Fibroblast of lung (primary cell): ENCODE measurements at places on chromosomes 1 and 21. TPM values are rescaled to one million over a fixed set of nuclear protein-coding genes. Genes with fewer than 3 reads are reported as not detected.

Gene LCE3D
- not detected in 2 replicates for total RNA-seq

Gene LRRC42
- total RNA-seq: 29.8 and 34.0 TPM in 2 replicates

GRCh38 chr1:41739061-41739955 lies 179.4 kb downstream of the HIVEP3 start:
- no peaks in the 10 kb centered on the region for H3K27me3 ChIP-seq
- peaks cover 17% of the 10 kb centered on the region for H3K4me1 ChIP-seq
- no peak for DNase-seq
- H3K27ac ChIP-seq: peak overlapping the region; percentile 41

DNA sequence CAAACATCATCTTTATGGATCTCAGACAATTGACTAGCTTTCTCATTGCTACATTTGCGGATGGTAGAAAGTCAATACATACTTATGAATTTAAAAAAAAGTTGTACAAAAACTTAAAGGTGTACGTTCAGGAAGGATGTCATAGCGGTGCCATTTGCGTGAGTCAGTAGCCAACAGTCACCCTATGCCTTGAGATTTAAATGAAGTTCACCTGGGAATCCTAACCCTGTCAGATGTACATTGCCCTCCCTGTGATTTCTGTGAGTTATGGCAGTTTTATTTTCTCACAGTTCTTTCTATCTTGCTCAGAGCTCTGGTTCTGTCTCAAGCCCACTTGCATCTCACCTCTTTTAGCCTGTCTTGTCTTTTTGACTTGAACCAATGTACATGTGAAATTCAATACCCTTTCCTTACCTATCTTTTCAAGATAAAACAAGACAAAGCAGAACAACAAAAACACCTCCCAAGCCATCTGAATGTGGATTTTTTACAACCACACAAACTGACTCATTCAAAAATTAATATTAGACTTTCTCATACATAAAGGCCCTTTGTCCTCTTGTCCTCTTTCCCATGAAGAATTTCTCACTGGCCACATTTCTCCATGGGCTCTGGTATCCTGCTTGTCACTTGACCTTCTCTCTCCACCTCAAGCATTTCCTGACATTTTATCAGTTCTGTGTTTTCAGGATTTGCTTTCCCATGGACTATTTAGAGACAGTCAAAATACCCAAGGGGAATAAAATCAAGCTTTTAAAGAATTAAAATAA lies 25.3 kb upstream of the ZNF697 start:
- H3K36me3 ChIP-seq: no peaks in the 10 kb centered on the region
- peak overlapping the region; percentile 27 for H3K27ac ChIP-seq
- peak; percentile 64 for DNase-seq
- H3K27me3 ChIP-seq: no peaks in the 10 kb centered on the region
- H3K4me3 ChIP-seq: no peak overlapping the region

DNA sequence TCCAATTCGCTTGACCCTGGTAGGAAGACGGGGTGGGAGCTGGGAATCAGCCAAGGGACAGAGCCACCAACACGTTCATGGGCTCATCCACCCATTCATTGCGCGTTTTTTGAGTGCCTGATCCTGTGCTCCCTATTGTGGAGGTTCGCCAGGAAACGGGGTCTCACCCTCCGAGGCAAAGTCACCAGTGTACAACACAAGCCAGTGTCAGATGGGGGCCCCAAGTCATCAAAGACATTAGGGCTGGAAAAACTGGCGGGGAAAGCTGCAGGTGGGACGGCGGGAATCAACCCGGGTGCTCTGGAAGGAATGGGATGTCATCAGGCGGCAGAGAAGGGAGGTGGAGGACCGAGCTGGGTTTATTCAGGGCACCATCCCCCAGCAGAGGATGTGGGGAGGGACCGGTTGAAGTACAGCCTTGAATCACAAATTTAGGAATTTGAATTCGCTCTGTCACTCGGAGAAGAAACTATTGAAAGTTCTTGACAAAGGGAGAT lies 667 bp upstream of the NID1 start:
- no peak for DNase-seq
- peak overlapping the region; percentile 73 for H3K4me3 ChIP-seq
- H3K27me3 ChIP-seq: no peaks in the 10 kb centered on the region
- H3K4me1 ChIP-seq: peaks cover 4% of the 10 kb centered on the region

DNA sequence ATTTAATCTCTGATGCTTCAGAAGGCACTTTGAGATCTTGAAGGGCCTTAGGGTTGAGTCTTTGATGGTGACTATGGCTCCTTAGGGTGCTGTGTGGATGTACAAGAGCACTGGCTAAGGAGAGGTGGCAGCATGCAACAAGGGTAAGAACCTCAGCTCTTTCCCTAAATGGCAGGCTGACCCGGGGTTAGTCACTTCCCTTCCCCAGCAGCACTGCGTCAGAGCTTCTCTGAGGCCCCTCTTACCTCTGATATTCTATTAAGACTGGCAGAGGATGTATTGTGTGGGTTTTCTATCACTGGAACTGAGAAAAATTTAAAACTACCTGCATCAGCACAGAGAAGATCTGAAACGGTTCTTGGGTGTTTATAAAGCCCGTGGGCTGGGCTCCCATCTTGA lies 11.8 kb downstream of the C1orf116 start:
- no peaks in the 10 kb centered on the region for H3K27me3 ChIP-seq
- no peaks in the 10 kb centered on the region for H3K36me3 ChIP-seq
- H3K27ac ChIP-seq: no peak overlapping the region

Gene MAB21L3
- total RNA-seq: 0.66 and 0.77 TPM in 2 replicates

GRCh38 chr1:222877854-222878253 lies 63.0 kb downstream of the DISP1 start:
- no peaks in the 10 kb centered on the region for H3K4me1 ChIP-seq
- DNase-seq: peak; percentile 5
- no peak overlapping the region for H3K4me3 ChIP-seq
- H3K27me3 ChIP-seq: no peaks in the 10 kb centered on the region

Gene F11R
- total RNA-seq: 0.66 and 2.1 TPM in 2 replicates

DNA sequence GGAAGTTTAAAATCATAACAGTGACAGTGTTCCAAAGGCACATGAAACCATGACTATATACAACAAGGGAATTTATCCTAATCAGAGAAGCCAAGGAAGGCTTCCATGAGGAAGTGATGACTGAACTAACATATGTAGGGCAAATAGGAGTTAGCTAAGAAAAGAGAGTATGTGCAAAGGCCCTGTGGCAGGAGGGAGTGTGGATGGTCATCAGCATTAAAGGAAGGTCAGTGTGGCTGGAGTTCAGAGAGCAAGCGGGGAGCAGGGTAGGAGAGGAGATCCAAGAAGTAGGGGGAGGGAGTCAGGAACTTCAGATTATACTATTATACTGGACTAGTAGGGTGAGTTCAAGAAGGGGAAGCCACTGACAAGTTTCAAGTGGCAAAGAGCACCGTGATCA lies 8.4 kb downstream of the MAP7D1 start:
- H3K36me3 ChIP-seq: peaks cover 16% of the 10 kb centered on the region
- no peak overlapping the region for H3K27ac ChIP-seq
- no peak overlapping the region for H3K4me3 ChIP-seq
- peaks cover 29% of the 10 kb centered on the region for H3K4me1 ChIP-seq
- H3K27me3 ChIP-seq: no peaks in the 10 kb centered on the region

Gene PKLR
- not detected in 2 replicates for total RNA-seq

- H3K36me3 ChIP-seq: peaks cover 34% of the 10 kb centered on the region
- H3K27ac ChIP-seq: no peak overlapping the region
- H3K4me3 ChIP-seq: no peak overlapping the region
- no peaks in the 10 kb centered on the region for H3K27me3 ChIP-seq
- no peak for DNase-seq
These were observed 19.9 kb downstream of the DHCR24 start for GRCh38 chr1:54866801-54867716.

Gene DIRAS3
- 1.5 and 1.8 TPM in 2 replicates for total RNA-seq

Gene SELENBP1
- 59.6 and 65.9 TPM in 2 replicates for total RNA-seq

GRCh38 chr1:6150006-6150938 lies 29.8 kb downstream of the CHD5 start:
- H3K27me3 ChIP-seq: no peaks in the 10 kb centered on the region
- no peak for DNase-seq
- no peak overlapping the region for H3K4me3 ChIP-seq
- H3K36me3 ChIP-seq: no peaks in the 10 kb centered on the region
- no peak overlapping the region for H3K27ac ChIP-seq

- no peak overlapping the region for H3K27ac ChIP-seq
- H3K27me3 ChIP-seq: no peaks in the 10 kb centered on the region
- H3K4me1 ChIP-seq: no peaks in the 10 kb centered on the region
- no peaks in the 10 kb centered on the region for H3K36me3 ChIP-seq
- peak; percentile 48 for DNase-seq
These were observed 36.9 kb downstream of the UMODL1 start for GRCh38 chr21:42107881-42108553.

DNA sequence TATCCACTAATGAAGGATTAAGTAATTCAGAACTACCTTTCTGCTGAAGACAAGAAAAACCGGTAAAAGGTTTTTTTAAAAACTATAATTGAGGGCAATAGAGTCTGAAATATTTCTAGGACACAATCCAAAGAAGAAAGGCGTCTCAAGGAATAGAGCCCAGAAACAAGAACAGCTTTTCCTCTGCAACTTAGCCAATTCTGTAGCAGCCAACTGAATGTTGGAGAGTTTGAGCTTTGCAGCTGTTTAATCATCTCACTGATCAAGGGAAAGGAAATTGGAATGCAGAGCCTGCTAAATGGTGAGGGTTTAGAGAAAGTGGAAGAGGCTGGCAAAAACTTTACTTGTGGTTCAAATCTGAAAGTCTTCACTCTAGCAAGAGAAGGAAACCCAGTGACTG lies 818.9 kb downstream of the KCNT2 start:
- DNase-seq: peak; percentile 39
- H3K36me3 ChIP-seq: no peaks in the 10 kb centered on the region
- no peaks in the 10 kb centered on the region for H3K27me3 ChIP-seq

DNA sequence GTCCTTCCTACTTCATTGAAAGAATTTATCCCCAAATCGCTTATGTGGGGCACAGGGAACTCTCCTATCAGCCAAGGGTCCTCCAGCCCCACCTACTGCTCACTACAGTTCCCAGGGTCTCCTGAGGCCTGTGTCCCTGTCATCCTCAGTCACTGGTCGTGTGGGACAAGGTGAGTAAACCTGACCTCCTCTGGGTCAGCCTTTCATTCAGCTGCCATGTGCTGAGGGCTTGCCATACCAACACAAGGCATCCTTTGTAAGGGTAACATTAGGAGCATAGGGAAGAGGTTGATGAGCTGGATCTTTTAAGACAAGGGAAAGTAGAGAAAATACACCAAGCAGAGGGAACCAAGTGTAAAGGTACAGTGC lies 11.2 kb upstream of the SNAPIN start:
- H3K27me3 ChIP-seq: no peaks in the 10 kb centered on the region
- peaks cover 5% of the 10 kb centered on the region for H3K36me3 ChIP-seq
- DNase-seq: no peak
- H3K4me1 ChIP-seq: no peaks in the 10 kb centered on the region

GRCh38 chr1:227242811-227243682 lies 75.2 kb downstream of the CDC42BPA start:
- H3K27me3 ChIP-seq: no peaks in the 10 kb centered on the region
- no peak overlapping the region for H3K27ac ChIP-seq
- DNase-seq: no peak
- H3K4me1 ChIP-seq: no peaks in the 10 kb centered on the region
- no peaks in the 10 kb centered on the region for H3K36me3 ChIP-seq

Gene BMP8B
- total RNA-seq: not detected in 2 replicates

DNA sequence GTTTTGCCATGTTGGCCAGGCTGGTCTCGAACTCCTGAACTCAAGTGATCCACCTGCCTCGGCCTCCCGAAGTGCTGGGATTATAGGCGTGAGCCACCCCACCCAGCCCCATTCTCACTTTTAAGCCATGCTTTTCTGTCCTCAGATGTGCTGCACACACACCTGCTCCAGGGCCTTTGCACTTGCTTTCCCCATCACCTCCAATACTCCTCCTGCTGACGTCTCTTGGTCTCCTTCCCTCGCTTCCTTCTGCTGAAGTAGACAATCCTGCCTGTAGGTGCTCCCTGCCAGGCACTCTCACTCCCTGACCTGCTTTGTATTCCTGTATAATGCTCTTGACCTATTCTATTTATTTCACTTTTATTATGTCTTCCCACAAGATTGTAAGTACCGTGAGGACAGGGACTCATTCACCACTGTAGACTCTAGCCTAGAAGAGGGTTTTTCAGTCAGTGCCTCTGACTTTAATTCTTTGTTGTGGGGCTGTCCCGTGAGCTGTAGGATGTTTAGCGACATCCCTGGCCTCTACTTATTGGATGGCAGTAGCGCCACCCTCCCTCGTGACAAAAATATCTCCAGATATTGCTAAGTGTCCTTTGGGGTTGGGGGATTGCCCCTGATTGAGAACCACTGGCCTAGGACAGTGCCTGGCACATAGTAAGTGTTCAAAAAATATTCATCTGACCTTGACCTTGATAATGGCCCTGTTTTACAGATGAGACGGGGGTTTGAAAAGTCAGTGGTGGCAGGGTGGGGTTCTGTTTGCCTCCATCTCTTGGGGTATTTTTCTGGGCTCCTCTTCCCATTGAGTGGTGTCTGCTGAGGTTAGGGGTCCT lies 4.6 kb downstream of the TNFRSF1B start:
- peaks cover 18% of the 10 kb centered on the region for H3K4me1 ChIP-seq
- no peak overlapping the region for H3K4me3 ChIP-seq
- peaks cover 2% of the 10 kb centered on the region for H3K36me3 ChIP-seq
- no peaks in the 10 kb centered on the region for H3K27me3 ChIP-seq

DNA sequence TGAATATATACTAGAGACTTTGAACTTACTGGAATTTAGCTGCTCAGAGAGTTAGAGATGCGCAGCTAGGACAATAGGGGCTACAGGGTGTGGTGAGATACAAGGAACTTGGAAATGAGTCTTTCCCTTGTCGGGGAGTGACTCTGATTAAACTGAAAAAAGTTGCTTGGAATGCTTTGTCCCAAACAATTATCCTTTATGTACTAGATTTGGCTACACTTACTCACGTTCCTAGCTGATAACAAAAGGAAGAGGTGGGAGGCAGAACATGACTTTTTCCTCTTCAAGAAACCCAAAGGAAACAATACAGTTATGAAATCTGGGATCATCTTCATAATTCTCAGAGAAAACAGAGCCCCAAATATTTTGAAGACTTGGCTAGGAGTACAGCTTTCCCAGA lies 6.9 kb upstream of the CGN start:
- DNase-seq: no peak
- no peak overlapping the region for H3K4me3 ChIP-seq
- H3K36me3 ChIP-seq: no peaks in the 10 kb centered on the region
- no peaks in the 10 kb centered on the region for H3K4me1 ChIP-seq

Gene SH2D1B
- not detected in 2 replicates for total RNA-seq

- H3K36me3 ChIP-seq: no peaks in the 10 kb centered on the region
- no peaks in the 10 kb centered on the region for H3K27me3 ChIP-seq
- H3K4me3 ChIP-seq: no peak overlapping the region
- H3K4me1 ChIP-seq: no peaks in the 10 kb centered on the region
- DNase-seq: no peak
- no peak overlapping the region for H3K27ac ChIP-seq
These were observed 215.5 kb upstream of the VAMP3 start for GRCh38 chr1:7555391-7556185.

GRCh38 chr1:116483481-116484309 lies 87.1 kb downstream of the CD58 start:
- no peak overlapping the region for H3K4me3 ChIP-seq
- H3K36me3 ChIP-seq: no peaks in the 10 kb centered on the region
- DNase-seq: no peak
- peaks cover 3% of the 10 kb centered on the region for H3K27me3 ChIP-seq
